ENCODE measurements at places on chromosomes 6 and 20. TPM values are rescaled to one million over a fixed set of nuclear protein-coding genes. Genes with fewer than 3 reads are reported as not detected.

- DNase-seq, result peak; percentile 82
These were observed 463.7 kb downstream of the CDC5L start for GRCh38 chr6:44851176-44851575.

DNA sequence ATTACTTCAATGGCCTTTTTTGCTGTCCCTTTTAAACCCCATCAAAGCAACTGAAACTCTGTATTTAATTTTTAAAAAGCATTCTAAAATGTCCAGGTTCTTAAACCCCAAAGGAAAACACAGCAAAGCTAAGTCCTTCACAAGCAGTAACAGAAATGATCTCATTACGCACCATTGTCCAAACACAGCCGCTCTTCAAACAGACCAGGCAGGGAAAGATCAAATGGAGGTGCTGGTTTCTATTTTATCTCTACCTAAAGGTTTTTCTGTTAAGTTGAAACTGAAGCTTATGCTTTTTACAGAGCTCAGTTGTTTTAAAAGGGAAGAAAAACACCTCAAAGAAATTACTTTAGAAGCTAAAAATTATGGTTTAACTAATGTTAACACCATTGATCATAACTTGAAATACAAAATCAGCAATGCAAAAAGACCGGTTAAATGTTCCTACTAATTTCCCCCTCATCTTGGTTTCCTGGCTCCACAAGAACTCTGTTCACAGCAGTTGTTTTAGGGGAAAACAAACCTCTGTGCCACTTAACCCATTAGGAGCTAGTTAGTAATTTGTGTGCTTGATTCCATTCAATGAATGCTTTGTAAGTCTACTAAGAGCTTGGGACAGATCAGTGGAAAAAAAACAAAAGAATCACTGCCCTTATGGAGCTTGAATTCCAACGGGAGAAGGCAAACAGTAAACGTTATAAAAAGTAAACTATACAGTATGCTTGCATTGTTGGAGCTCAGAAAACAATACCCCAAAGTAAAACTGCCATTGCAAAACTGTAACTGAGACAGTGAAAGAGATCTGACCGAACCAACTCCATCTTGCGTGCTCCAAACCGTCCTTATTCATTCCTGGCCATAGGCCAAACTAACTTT is 87.4 kb downstream of the CD24 start:
- no peak for DNase-seq

GRCh38 chr6:122422614-122423267 is 23.3 kb downstream of the HSF2 start:
- no peak for DNase-seq

DNA sequence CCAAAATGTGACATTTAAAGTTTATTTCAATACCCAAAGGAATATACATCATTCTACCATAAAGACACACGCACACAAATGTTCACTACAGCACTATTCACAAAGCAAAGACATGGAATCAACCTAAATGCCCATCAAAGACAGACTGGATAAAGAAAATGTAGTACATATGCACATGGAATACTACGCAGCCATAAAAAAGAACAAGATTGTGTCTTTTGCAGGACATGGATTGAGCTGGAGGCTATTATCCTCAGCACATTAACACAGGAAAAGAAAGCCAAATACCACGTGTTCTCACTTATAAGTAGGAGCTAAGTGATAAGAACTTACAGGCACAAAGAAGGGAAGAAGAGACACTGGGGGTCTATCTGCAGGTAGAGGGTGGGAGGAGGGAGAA is 22.4 kb downstream of the ATP9A start:
- no peak for DNase-seq

The RBL1 gene
- 7.0 TPM for total RNA-seq

GRCh38 chr6:14719270-14719669 is 526.6 kb upstream of the JARID2 start:
- no peak for DNase-seq

DNA sequence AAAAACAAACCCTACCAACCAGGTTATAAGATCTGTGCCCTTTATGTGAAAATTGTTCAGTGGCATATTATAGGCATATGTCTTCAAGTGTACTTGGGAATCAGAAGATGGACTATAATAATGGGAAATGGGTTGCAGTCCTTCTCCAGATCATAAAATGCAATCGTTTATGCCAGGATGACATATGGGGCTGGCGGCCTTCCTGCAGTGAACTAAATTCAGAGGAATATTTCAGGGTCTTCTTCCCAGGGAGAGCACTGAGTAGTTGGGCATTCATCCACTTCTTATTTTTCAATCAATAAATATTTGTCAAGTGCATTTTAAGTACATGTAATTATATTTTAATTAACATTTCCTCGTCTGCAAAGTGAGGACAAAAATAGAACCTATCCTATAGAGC is 176.2 kb upstream of the CNR1 start:
- no peak for DNase-seq

GRCh38 chr6:45476341-45476740 is 98.6 kb upstream of the SUPT3H start:
- DNase-seq, result no peak

DNA sequence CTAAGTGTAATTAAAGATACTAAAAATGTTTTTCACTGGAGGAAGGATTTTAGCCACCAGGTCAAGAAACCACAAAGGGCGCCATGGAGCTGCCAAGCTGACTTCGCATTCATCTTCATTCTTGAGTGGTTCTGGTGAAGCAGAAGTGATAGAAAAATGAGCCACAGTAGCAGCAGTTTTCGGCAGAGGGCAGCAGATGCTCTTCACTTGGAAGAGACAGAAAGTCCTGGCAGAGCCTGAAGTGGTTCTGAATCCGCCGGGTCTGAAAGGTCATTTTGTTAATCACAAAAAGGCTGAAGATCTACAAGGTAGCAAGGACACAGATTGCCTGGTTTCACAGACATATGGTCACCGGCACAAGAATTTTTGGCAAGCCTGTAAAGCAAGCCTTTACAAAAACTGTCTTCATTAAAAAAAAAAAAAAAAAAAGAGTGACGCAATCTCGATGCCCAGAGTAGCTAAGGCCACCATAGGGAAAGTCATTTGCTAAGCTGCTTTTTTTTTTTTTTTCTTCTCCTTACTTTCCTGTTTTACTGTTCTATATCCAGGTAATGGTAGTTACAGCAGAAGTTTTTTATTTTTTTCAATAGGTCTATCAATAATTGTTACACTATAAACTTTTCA is 345.1 kb upstream of the AGPAT4 start:
- DNase-seq, result peak; percentile 87

- DNase-seq, result no peak
These were observed 216.2 kb upstream of the PRDM1 start for GRCh38 chr6:105869835-105870440.

The GSTA2 gene
- total RNA-seq, result 0.11 TPM

- no peak for DNase-seq
These were observed 114.2 kb downstream of the PLEKHG1 start for GRCh38 chr6:150713931-150714330.

- no peak for DNase-seq
These were observed 140.4 kb upstream of the TENT5A start for GRCh38 chr6:81892891-81893290.

The TRIM10 gene
- total RNA-seq, result not detected

- DNase-seq, result no peak
These were observed 31.0 kb upstream of the VEGFA start for GRCh38 chr6:43738877-43739641.

GRCh38 chr6:31468311-31468710 is 29.6 kb upstream of the MICB start:
- no peak for DNase-seq

DNA sequence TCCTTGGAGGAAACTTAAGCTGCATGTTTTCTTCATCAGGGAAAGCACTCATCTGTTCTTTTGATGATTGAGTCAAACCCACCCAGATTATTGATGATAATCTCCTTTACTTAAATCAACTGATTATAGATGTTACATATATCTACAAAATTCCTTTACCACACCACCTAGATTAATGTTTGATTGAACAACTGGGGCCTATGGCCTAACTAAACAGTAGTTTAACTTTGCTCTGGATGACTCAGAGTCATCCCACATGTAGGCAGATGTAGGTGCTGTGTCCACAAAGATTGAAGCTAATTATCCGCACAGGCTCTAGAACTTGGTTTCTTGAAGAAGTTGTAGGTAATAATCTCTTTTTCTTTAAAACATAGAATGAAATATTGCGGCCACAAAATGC is 42.2 kb downstream of the PKIB start:
- DNase-seq, result no peak

- DNase-seq, result peak; percentile 60
These were observed 65.7 kb upstream of the BACH2 start for GRCh38 chr6:90362318-90362717.

The DDO gene
- not detected for total RNA-seq

The GFRA4 gene
- total RNA-seq, result not detected

The COL21A1 gene
- not detected for total RNA-seq
